Anterior cingulate cortex (tissue), 58 donors: ENCODE measurements at places on chromosomes 5 and 9.

GRCh38 chr5:149951138-149951749 lies 6.7 kb upstream of the PDE6A start:
- no peak for DNase-seq

GRCh38 chr5:106894964-106895363 lies 775.8 kb downstream of the EFNA5 start:
- no peak for DNase-seq

- DNase-seq = no peak
Observed at GRCh38 chr9:119818726-119819435, 449.6 kb upstream of the BRINP1 start.

- no peak for DNase-seq
Observed at GRCh38 chr9:91935805-91936514, 14.1 kb downstream of the ROR2 start.

DNA sequence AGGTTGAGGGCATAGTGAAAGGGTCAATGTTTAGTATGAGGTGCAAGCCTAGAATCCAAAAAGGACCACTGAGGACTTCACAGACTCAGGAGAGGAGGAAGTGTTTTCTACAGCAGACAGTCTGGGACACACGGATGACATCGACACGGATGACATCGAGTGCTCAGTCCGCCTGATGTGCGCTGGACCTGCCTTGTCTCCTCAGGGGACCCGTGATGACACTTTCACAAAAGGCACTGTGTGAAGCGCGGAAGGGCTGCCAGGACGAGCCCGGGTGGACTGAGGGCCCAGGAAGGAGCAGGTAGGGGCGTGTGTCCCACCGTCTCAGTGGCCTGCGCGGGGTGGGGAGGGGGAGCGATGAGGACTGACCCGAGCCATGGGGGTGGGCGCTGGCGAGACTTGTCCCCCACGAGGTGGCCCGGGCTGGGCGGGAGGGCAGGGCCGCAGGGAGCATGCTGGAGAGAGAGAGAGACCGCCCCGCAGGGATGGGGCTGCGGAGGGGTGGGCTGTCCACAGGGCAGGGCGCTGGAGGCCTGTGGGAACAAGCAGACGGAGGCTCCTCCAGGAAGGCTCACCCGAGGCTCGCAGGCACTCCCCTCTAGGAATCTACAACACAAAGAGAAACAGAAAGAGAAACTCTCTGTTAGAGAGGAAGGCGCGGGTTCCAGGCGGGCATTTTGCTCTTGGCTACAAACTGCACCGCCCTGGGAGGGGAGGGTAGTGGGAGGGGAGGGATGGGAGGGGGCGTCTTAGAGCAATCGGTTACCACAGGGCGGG lies 54.9 kb downstream of the USP20 start:
- DNase-seq = no peak

DNA sequence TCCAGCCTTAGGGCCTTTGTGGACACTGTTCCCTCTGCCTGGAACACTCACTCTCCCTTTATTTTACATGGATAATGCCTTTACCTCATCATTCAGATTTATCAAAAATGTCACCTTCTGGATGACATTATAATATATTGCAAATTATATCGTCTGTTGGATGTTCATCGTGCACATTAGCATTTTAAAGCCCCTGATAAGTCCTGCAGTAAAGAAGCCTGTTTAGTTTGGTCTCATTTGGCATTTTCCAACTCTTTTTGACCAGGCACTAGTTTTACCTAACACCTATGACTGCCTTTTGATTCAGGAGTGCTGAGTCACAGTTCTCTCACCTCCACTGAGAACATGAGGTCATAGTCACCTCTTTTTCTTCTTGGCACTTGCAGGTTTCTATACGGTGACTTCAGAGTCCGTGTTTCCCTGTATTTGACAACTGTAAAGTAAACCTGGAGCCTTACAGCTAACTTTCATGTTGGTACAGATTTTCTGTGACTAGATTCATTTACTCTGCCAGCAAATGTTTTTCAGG lies 57.7 kb upstream of the STC2 start:
- no peak for DNase-seq

DNA sequence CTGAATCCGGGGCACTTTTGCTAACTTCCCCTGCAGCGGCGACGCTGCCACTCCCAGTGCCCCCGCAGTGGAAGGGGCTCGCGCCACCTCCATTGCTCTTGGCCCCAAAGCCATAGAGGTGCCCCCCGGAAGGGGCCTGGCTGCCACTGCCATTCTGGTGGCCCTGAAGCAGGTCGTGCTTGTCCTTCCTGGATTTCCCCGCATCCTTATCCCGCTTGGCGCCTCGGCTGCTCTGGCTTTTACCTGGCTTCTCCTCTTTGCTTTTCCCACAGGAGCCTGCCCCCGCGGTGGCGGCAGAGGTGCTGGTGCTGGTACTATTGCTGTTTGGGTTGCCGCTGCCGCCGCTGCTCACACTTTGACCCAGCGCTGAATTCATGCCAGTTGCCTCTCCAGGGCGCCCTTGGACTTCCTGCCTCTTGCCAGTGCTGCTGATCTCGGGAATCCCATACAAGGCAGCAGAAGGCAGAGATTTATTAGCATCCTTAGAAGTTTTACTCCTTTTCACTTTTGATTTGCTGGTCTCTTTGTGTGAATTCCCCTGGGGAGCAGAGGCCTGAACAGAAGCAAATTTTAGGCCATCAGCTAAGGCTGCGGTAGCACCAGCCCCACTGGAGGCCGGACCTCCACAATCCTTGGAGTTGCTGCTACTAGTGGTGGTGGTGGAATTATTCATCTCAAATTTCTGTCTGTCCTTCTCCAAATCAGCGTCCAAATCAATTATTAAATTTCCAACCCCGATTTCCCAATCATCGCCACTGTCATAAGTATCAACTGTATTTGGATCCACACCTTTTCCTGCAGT lies 2.1 kb downstream of the ZNF608 start:
- peak; percentile 41 for DNase-seq

DNA sequence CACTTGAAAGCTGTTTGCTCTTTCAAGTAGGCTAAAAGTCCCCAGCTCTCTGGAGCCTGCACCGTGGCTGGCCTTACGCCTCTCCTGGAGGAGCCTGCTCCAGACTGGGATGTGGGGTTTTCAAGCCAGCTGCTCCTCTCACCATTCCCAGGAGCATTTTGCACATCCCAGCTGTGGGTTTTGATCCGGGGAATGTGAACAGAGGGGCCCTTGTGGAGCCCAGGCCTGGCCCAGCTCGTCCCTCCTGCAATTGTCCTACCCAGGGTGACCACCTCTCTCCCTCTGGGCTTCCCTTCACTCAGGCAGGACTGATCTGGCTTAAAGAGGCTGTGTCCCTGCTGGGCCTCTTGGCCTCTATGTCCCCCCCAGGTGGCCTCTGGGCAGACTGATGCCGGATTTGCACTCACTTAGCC lies 32.5 kb upstream of the TIFAB start:
- no peak for DNase-seq

DNA sequence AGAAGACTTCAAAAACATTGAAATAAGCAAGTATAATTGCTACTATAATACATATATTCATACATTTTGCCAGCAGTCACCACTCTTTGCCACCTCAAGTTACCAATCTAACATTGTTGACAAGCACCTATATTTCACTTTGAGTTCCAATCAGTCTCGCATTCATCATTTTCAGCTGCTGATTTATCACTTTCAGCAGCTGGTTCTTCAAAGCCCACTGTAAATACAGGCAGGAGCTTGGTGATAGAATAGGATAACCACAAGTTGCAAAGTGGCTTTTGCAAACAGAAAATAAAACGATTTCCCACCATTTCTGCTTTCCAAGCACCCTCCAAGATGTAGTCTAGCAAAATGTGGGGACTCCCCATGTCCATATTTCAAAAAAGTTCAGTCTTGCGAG lies 114.2 kb upstream of the ITGA1 start:
- no peak for DNase-seq

GRCh38 chr5:82163452-82164175 lies 114.5 kb downstream of the RPS23 start:
- no peak for DNase-seq

DNA sequence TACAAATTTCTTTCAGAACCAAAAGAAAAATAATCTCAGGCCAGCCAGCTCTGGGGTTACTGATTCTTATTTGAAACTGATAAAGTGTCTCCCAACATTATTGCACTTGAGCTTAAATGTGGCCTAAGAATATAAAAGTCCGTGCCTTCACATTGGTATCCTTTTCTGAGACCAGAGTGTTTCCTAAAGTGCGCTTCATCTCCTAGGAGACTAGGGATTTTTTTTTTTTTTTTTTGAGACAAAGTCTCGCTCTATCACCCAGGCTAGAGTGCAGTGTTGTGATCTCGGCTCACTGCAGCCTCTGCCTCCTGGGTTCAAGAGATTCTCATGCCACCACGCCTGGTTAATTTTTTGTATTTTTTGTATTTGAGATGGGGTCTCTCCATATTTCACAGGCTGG lies 23.6 kb upstream of the KCNIP1 start:
- DNase-seq = no peak

DNA sequence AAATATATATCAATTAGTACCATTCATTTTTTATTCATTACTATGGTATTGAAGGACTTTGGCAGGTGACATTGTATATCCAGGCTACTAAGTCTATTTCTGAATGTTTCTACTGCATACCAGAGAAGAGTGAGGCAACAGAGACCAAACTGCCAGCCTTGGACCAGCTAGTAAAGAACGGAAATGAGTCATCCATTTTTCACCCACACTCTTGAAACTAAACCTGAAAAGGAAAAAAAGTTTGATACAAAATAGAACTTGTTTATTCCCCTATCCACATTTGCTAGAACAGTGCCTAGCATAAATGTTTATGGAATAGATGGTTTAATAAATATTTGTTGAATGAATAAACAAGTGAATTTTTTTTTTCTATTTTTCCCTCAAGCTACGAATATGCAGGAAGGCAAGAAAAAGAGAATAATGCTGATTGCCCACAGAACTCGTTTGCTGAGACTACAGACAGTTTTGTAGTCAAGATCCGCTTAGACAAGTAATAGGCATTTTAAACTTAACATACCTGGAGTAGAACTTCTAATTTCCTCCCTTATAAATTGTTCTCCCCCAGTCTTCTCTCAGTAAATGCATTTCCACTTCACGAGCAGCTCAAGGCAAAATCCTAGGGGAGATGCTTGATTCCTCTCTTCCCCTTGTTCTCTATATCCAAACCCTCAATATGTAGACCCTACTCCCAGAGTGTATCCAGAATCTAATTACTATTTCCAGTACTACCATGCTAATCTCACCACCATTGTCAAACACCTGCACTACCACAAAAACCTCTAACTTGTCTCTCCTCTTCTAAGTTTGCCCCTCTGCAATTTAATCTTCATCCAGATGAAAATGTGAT lies 146.2 kb upstream of the RASA1 start:
- DNase-seq = no peak

GRCh38 chr9:116153765-116154333 lies at the start of gene PAPPA:
Gene PAPPA, plus strand, starts transcription at chr9:116153791. Its CDS starts 382 bp downstream, at chr9:116154173.
- no peak for DNase-seq

GRCh38 chr5:145473042-145473642 lies 362.0 kb downstream of the PRELID2 start:
- DNase-seq = no peak

DNA sequence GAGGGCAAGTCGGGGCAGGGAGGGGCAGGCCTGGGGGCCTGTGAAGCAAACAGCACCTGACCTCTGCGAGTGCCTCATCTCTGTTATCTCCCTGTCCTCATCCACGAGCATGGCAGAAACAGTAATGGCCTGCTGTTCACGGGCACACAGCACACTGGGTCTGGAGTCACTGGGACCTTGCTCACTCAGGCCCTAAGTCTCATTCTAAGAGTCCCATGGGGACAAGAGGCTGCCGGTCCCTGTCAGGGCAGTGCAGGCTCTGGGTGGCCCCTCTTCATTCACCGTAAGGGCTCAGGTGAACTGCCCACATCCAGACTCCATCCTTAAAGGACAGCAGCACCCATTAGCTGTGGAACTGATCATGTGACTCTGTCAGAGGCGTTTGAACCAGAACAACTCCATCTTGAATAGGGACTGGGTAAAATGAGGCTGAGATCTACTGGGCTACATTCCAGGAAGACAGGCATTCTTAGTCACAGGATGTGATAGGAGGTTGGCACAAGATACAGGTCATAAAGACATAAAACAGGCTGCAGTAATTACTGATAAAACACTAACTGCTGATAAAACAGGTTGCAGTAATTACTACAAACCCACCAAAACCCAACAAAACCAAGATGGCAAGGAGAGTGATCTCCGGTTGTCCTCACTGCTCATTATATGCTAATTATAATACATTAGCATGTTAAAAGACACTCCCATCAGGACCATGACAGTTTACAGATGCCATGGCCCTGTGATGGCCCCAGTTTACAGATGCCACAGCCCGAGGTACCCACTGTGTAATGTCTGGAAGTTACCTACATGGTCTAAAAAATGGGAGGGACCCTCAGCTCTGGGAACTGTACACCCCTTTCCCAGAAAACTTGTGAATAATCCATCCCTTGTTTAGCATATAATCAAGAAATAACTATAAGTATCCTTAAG lies 28.7 kb downstream of the BICD2 start:
- no peak for DNase-seq

GRCh38 chr5:160240350-160240749 lies 11.0 kb downstream of the FABP6 start:
- DNase-seq = no peak

DNA sequence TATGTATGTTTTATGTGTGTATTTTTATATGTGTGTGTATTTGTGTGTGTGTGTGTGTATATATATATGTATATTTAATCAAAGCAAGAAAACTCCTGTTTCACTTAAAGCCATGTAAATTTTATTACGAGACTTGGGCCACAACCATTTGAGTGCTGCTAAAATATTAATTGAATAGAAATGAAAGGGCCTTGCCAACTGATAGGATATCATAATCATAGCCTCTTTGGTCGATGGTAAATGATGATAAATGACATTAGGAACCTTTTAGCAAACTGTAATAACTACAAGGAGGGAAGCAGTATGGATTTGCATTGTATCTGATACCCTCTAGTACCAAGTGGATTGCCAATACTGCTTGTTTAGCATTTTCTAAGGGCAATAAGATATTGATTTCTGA lies 7.9 kb downstream of the TLE4 start:
- DNase-seq = no peak

GRCh38 chr9:125161284-125161918 lies 18.1 kb upstream of the SCAI start:
- DNase-seq = no peak

DNA sequence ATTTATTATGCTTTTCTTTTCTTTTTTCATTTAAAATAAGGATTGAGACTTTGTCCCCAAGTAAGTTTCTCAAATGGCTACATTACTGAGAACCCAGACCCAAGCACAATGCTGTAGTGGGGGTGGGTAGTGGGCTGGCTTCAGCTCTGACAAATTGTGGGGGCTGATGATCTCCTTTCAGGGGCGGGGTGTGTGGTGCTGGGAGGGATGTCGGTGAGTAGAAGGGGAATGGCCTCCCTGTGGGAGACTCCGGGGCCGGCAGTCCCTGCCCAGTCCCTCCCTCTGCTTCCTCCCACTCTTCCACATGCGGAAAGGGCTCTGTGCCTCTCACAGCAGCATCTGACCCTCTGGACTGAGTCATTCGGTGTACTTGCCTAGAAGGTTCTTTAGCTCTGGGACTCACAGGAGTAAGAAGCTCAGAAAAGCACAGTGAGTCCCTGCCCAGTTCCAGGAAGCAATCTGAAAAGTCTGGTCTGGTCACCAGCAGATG lies 14.3 kb downstream of the CD180 start:
- DNase-seq = no peak
